ENCODE measurements at places on chromosomes 4 and X.

- no peak for DNase-seq
Observed at GRCh38 chr4:152479428-152480026, 56.4 kb downstream of the FBXW7 start.

DNA sequence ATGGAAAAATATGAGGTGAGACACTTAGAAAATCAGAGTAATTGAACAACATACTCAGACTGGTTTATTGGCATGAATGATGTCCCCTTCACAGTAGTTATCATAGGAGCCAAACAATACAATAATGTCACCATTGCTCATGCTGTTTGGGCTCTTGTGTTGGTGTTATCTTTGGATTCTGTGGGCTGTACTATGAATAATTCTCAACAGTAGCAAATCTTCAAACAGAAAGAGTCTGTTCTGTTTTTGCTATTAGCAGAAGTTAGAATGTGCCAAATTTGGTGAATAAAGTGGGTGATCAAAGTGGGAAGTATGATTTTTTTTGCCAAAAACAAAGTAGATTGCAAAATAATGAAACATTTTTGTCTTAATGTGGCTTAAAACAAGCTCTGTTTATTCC, 58.3 kb downstream of the GRID2 start:
- no peak for DNase-seq

DNA sequence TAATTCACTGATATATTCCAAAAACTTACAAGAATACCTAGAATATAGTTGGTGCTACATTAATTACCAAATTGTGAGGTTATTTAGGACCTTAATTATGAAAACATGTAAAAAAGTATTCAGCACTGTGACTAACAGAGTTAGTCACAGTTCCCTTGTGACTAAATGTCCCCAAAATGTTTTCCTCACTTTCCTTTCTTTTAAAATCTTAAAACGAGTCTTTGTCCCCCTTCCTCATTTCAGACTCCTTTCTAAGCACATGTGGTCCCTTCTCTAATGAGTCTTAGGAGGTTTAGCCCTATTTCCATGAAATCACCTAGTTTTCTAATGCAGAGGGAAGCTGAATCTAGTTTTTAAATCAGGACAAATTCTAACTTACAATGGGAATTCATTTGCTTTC, 175.0 kb downstream of the PPP3CA start:
- no peak for DNase-seq

DNA sequence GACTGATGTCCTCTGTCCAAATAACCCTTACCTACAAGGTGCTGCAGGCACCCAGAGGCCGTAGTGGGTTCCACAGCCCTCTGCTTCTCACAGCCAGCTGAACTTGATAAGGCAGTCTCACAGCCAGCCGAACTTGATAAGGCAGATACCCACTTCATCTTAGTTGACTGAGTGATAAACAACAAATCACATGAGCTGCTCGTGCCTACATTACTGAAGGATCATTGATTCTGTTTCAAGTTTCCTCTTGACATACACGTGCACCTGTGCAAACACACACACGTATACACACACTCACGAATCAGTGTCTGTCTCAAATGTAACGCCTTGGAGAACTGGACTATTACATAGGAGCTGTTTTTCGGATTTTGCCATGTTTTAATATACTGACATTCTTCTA, 276.3 kb downstream of the DCTD start:
- DNase-seq, result no peak

- DNase-seq, result no peak
Observed at GRCh38 chrX:117839544-117839943, 277.1 kb downstream of the KLHL13 start.

Measured in HS-5 (cell line).